Cardiac atrium fibroblast (primary cell): ENCODE measurements at places on chromosomes 5 and 9. TPM values are rescaled to one million over a fixed set of nuclear protein-coding genes. Genes with fewer than 3 reads are reported as not detected.

Gene FIBCD1
- 0.36 and 0.65 TPM in 2 replicates for total RNA-seq

Gene TSLP
- total RNA-seq = 0.32 and 0.72 TPM in 2 replicates

Gene TMEM215
- not detected in 2 replicates for total RNA-seq

Gene GARIN3
- not detected in 2 replicates for total RNA-seq

Gene IL7R
- total RNA-seq = 0.72 and 4.2 TPM in 2 replicates

Gene ARHGEF37
- 6.3 and 8.7 TPM in 2 replicates for total RNA-seq

Gene BSPRY
- total RNA-seq = not detected in 2 replicates

Gene PCDHGB5
- 21.7 and 22.2 TPM in 2 replicates for total RNA-seq

Gene ADAMTSL1
- total RNA-seq = 10.0 and 19.0 TPM in 2 replicates

Gene SLC25A2
- total RNA-seq = not detected in 2 replicates

Gene SH3RF2
- total RNA-seq = 0.16 and 0.18 TPM in 2 replicates

Gene POU5F2
- 0.16 and 0.18 TPM in 2 replicates for total RNA-seq

Gene PCDHGC5
- 0.54 and 0.65 TPM in 2 replicates for total RNA-seq

Gene MVB12B
- total RNA-seq = 0.54 and 2.8 TPM in 2 replicates

Gene SLC36A2
- total RNA-seq = not detected in 2 replicates

Gene SNCAIP
- 0.65 TPM in 1 of 2 replicates, not detected in the other for total RNA-seq

Gene PTPRD
- 0.90 and 1.8 TPM in 2 replicates for total RNA-seq

Gene PCDHA9
- under 0.01 TPM in 1 of 2 replicates, not detected in the other for total RNA-seq
